ENCODE measurements at places on chromosomes 1 and 21.

DNA sequence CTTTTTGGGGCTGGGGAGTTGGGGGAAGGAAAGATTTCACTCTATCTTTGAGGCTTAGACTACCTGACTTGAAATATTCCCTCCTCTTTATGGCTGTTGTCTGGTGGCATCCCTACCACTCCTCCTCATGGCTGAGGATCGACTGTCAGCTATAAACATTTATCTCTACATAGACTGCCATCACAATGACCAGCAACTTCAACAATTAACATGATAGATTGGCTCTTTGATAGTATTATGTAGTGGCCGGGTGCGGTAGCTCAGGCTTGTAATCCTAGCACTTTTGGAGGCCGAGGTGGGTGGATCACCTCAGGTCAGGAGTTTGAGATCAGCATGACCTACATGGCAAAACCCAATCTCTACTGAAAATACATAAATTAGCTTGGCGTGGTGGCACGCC lies 72.4 kb downstream of the GABPA start:
- DNase-seq: no peak

- DNase-seq: no peak
Observed at GRCh38 chr1:24558902-24559791, 3.3 kb downstream of the NCMAP start.

GRCh38 chr1:232937741-232938375 lies 12.6 kb upstream of the NTPCR start:
- DNase-seq: no peak

GRCh38 chr1:147834181-147834580 lies 68.4 kb upstream of the GJA8 start:
- no peak for DNase-seq

- no peak for DNase-seq
Observed at GRCh38 chr1:222586842-222587241, 2.9 kb downstream of the TAF1A start.

DNA sequence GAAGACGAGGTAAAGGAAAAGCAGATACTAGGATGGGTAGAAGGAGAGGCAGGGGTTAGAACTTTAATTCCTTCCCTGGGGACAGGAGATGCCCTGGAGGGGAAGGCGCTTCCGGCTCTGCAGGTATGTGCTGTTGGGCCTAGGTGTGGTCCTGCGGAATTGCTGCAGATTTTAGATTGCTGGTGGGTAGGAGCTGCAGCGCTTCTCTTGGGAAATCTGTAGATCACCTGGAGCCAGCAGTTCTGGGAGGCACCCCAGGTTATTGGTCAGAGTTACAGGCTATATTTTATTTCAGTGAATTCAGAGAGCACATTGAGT lies 1.1 kb downstream of the MGST3 start:
- DNase-seq: no peak

- DNase-seq: no peak
Observed at GRCh38 chr1:53071167-53071865, 9.3 kb downstream of the PODN start.

DNA sequence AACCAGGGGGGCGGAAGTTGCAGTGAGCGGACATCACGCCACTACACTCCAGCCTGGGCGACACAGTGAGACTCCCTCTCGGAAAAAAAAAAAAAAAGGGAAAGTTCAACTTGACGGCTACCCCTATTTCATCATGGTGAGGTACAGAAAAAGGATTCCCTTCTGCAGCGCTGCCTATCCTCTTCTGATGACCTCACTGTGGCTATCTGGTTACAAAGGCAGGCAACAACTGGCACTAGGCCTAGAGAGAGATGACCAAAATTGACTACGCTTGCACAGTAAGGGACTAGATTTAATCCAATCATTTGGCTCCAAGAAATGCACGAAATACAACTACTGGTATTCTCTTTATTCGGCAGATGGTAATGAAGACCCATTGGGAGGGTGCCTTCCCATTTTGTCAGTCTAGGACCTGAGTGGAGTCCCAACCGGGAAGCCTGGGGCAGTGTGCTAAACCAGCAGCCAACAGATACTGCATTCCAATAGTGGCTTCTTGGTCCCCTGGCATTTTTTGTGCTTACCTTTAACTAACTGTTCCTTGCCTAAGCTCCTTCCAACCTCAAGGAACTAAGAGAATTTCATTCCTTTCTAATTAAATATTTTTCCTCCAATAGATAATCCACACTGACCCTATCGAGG lies 36.6 kb downstream of the ITPKB start:
- DNase-seq: no peak

GRCh38 chr21:36171741-36172331 lies 15.2 kb downstream of the DOP1B start:
- DNase-seq: no peak

GRCh38 chr1:46749921-46750404 lies 31.0 kb upstream of the EFCAB14 start:
- DNase-seq: no peak

Measured in stimulated activated CD8-positive, alpha-beta memory T cell treated with anti-CD3 and anti-CD28 coated beads, Interleukin-7, amount 100 ng/mL, for 4 hours (primary cell).